ENCODE measurements at places on chromosomes 1 and 21.

- no peak for DNase-seq
Measured at GRCh38 chr1:107450899-107451664, 310.2 kb downstream of the NTNG1 start.

DNA sequence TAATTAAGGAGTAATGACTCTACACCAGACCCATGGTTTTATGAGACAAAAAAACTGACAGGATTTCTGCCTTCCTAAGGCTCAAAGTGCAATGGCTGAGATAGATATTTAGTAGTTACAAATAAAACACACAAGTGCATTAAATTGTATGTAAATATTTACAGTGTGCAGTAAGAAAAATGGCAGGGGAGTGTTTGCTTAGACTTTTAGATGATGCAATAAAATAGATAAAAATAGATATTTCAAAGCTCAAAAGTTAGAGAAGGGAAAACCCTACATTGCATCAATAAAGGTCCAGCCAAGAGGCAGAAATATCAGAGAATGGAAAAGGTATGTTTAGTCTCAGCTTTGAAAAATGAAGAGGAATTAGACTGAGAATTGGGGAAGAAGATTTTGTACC, 226.3 kb upstream of the FGGY start:
- DNase-seq: no peak

DNA sequence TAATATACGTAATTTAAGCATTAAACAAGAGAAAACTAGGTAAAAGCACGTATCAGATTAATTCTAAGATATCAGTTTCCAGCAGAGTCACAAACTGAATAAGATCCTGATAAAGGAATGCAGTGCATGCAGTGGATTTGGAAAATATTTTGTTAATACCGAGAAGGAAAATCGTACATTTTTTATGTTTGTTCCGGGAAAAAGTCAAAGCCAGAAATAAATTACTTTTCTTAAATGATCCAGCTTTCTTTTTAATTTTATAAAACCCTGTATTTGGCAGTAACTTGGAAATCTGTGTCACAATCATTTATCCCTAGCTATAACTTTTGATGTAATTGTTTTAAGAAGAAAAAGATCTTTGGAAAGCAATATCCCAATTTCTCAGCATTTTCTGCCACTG, 955 bp downstream of the PALMD start:
- no peak for DNase-seq

- no peak for DNase-seq
Measured at GRCh38 chr1:48506870-48507269, 34.9 kb upstream of the SPATA6 start.

- no peak for DNase-seq
Measured at GRCh38 chr1:172976222-172977041, 74.3 kb downstream of the TNFSF18 start.

DNA sequence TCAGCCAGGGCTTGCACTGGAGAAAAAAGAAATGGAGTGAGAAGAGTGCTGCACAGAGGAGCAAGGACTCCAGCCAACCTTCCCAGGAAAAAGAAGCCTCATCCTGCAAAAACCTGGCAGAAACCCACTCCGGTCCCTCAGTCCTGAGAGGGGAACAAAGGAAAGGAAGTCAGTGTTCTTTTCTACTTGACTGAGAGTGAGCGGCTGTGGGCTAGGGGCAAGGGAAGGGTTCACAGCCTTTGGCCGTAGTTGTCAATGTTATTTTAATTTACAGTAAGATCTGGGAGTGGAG, 8.9 kb upstream of the GOLT1A start:
- no peak for DNase-seq

GRCh38 chr1:42173961-42174735, 9.6 kb upstream of the GUCA2A start:
- no peak for DNase-seq

- DNase-seq: no peak
Measured at GRCh38 chr1:90122654-90123340, 127.9 kb downstream of the ZNF326 start.

GRCh38 chr21:42853621-42854020, 25.7 kb downstream of the WDR4 start:
- DNase-seq: no peak

GRCh38 chr1:183126528-183126927, 59.5 kb upstream of the LAMC2 start:
- no peak for DNase-seq

DNA sequence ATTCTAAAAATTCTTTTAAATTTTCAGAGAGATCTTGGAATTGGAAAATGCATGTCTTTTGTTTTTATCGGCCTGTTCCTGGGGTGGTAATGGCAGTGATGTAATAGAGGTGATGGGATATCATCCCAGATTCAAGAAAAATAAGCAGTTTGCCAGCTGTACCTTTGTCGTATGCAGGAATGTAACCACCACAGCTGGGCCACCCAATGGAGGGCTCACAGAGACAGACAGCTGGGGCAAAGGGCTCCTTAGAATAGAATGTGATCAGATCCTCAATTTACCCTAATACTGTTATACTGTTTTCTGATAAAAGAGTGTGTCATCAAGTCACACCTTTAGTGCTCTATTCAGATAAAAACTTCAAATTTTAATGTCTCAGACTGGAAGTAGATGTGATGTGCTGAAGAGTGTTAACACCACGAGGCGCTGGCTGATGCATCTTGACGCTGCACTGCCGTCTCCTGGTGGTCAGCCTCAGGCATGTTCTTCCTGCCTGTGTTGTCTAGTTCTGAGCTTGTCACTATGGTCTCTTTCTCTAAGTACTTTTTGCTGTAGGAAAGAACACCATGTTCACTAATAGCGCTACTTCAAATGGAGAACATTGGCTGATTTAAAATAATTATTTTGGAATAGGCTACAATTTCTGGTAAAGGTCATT, 78.8 kb downstream of the C1orf21 start:
- DNase-seq: no peak

- no peak for DNase-seq
Measured at GRCh38 chr1:185696422-185697150, 37.6 kb upstream of the HMCN1 start.

GRCh38 chr21:43571976-43572375, 87.3 kb downstream of the HSF2BP start:
- DNase-seq: no peak

DNA sequence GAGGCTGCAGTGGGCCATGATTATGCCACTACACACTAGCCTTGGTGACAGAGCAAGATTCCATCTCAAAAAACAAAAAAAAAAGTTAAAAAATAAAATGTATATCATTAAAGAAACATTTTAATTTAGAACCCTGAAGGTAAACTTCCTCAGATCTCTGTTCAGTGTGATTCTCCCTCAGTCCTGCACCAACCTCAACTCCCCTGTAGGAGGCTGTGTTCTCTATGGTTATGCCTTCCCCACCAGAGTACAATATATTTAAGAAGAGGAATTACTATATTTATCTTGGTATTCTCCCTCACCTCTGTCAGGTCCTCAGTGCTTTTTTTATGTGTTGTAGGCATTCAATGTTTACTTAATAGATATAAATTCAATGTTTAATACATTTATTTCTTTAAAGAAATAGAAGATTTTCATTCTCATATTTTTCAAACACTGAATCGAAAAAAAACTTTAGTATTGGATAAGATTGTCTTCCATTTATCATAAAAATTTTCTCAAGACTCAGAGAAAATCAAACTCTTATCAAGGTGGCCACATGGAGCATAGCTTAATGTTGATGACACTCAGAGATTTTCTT, 4.8 kb upstream of the LRRC8B start:
- DNase-seq: peak; percentile 31

DNA sequence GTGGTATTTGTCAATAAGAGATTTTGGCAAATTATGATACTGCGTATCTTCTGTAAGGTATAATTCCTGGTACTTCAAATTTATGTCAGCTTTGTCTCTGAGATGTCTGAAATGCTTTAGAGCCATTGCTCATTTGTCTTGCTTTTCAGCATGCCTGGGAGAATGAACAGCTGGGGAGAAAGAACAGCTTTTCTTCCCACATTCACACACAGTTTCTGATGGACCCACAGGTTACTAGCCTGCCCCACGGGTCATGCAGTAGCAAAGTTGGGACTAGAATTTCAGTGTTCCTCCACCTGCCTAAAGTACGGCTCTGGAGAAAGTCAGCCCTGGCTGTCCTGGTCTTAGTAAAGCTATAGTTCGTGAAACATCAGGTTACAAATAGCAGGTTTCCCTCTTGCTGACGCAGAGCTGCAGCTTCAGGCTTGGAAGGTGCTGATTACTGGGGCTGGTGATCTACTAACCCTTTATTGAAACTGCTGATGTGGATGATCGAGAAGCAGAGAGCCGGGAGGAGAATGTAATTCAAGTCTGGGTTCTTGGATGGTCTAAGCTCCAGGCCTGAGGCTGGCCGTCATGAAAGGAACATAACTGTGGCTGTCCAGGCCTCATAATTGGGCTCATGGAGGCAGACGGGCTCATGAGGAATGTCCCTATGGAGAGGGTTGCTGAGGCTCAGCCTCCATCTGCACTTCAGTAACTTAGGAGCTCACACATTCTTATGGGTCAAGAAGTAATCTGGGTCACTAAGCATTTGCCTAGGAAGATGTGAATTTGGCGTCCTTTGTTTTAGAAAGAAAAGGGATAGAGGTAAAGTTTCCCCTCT, 12.4 kb downstream of the GALNT2 start:
- no peak for DNase-seq

DNA sequence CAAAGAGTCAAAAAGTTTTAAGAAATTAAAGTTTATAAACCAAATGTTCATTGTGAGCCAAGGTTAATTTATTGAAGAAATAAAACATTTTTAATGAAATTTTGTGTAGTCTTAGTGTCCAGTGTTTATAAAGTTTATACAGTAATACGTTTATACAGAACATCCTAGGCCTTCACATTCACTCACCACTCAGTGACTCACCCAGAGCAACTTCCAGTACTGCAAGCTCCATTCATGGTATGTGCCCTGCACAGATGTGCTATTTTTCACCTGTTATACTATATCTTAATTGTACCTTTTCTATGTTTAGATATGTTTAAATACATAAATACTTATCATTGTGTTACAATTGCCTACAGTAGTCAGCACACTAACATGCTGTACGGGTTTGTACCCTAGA, 33.6 kb downstream of the TYW3 start:
- DNase-seq: no peak

GRCh38 chr1:156118177-156118868, 3.8 kb downstream of the LMNA start:
- no peak for DNase-seq

GRCh38 chr21:38646213-38646837, 148.0 kb upstream of the ERG start:
- DNase-seq: no peak

DNA sequence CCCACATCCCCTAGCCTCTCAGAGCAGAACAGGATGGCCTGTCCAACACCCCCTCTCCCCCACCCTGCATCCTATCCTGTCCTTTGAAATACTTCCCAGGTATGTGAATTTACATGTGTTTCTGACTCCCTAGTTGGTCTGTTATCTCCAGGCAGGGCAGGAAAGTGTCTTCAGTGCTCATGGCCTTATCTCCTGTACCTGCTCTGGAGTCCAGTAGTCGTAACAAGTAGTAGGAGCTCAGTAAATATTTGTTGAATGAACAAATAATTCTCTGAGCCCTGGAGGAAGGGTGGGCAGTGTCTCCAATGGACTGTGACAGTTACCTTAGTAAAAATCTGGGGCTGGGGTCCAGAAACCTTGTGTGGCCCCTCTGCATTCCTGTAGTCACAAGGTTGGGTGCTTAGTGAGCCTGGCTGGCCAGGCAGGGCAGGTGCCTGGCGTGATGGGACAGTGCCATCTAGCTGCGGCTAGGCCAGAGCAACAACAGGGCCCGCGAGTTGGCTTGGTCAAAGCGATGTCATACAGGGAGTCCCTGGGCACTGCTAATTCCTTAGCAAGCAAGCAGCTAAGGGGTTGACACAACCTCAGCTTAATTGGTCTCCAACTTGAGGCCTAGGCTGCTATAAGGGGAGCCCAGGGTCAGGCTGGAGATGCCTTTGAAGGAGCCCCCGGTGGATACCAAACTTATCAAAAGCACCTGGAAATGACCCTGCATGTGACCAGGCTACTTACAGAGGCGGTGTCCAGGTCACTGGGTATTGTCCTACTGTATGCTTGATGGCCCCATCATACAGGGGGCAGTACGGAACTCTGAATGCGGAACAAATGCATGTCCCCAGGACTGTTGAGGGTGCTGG, 89.0 kb upstream of the PPM1J start:
- peak; percentile 39 for DNase-seq

- no peak for DNase-seq
Measured at GRCh38 chr21:32299695-32300094, 1.0 kb downstream of the MRAP start.

- peak; percentile 40 for DNase-seq
Measured at GRCh38 chr1:20486457-20487235, 636 bp upstream of the CAMK2N1 start.

DNA sequence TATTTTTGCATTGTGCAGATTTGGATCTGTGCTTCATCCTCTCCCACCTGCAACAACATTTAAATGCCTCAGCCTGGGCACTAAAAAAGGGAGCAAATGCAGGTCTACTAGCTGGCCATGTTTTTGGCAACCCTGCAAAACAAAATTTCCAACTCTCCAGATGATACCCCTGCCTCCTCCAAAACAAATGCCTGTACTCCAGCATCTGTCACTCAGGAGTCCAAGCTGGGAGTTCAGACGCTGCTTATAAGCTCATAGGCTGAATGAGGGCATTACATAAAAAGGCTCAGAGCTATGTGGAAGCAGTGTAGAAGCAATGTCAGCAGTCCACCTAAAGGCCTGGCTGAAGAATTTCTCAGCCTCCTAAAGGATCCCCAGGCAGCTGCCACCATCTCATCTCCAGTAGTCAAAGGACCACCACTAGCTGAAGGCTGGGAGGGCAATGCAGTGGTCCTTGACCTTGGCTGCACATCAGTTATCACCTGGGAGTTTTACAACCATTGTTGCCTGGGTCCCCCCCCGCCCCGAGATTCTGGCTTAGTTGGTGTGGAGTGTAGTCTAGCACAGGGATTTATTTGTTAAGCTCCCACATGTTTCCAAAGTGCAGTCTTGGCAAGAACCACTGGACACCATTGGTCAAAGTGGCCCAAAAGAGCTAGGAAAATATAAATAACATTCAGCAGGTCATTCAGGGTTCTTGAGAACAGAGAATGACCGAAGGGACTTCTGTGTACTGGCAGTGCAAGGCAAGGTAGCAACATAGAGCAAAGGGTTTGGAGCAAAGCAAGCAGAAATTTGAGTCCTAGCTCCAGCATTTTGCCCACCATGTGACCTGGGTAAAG, 57.2 kb downstream of the ITPKB start:
- DNase-seq: peak; percentile 17

- no peak for DNase-seq
Measured at GRCh38 chr1:201707656-201708055, 121.3 kb upstream of the IPO9 start.

DNA sequence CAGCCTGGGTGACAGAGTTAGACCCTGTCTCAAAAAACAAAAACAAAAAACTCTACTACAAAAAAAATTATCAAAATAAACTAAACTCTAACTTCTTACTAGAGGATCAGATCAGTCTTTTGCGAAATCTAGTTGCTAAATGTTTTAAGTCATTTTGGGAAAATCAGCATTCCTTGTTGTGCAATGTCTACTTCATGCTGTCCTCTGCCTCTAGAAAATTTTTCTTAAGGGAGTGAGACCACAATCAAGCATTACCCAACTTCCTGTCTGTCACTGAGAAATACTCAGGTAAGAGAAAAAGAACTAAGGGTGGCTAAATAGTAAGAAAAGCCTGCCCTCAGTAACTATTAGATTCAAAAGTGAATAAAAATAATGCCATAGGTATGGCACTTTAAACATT, 67.2 kb upstream of the FOXD3 start:
- DNase-seq: no peak

GRCh38 chr1:55444667-55445066, 229.5 kb upstream of the USP24 start:
- no peak for DNase-seq

GRCh38 chr1:246008363-246008831, 498.7 kb downstream of the SMYD3 start:
- no peak for DNase-seq
